ENCODE measurements at places on chromosomes 2 and 18.

DNA sequence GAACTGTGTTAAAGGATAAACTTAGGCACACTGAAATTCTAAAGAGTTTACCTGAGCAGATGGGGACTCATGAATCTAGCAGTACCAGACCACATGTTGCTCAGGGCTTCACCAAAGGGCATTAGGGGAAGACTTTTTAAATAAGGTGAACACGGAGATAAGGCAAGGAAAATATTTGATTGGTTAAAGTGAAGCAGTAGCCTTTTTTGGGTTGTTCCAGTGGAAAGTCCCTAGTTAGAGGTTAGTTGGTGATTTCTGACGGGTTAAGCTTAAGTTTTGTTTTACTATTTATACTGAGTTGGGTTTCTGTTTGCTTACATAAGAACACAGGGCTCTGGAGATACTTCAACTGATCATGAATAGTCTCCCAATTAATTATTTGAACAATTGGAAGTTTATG is 722.5 kb downstream of the SOCS6 start:
- no peak overlapping the region for H3K27ac ChIP-seq
- no peaks in the 10 kb centered on the region for H3K27me3 ChIP-seq
- H3K4me1 ChIP-seq: no peaks in the 10 kb centered on the region

GRCh38 chr18:13438507-13439056 is 220.0 kb downstream of the LDLRAD4 start:
- H3K36me3 ChIP-seq: no peaks in the 10 kb centered on the region
- H3K4me1 ChIP-seq: no peaks in the 10 kb centered on the region
- no peak overlapping the region for H3K4me3 ChIP-seq
- H3K27ac ChIP-seq: no peak overlapping the region

DNA sequence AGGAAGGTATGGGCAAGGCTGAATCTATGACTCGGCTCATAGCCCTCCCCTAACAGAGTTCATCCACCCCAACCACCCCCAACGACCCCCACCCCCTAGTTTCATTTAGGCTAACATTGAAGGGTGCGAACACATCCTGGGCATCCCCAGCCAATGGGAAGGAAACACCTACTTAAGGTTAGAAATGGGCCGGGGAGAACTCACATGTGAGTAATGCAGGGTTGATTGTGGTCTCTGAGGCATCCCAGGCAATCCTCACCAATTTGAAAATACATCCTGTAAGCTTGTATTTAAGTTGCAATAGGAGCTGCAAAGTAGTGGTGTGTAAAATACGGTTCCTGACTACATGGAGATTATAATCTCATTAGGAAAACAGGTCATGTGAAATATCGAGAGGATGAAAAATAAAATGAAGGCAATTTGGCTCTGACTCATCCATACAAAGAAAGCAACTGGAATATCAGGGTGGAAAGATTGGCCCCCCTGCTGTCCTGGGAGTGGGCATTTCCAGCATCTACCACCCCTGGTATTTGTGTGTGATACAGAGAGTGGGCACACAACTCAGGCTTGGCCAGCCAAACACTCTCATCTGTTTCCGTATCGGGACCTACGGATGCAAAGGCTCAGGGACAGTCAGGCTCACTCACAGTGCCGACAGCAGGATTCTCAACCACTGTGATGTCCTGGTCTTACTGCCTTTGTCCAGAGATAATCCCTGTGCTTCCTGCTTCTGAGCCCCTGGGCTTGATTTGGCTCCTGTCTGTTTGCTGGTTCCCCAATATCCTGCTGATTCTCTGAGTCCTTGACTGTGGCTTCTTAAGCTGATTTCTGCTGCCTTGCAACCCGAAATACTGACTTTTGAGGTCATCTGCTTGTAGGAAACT is 90.0 kb upstream of the NCKAP5 start:
- peaks cover 2% of the 10 kb centered on the region for H3K27me3 ChIP-seq
- no peaks in the 10 kb centered on the region for H3K4me1 ChIP-seq
- no peak overlapping the region for H3K27ac ChIP-seq
- H3K4me3 ChIP-seq: no peak overlapping the region
- H3K36me3 ChIP-seq: no peaks in the 10 kb centered on the region

DNA sequence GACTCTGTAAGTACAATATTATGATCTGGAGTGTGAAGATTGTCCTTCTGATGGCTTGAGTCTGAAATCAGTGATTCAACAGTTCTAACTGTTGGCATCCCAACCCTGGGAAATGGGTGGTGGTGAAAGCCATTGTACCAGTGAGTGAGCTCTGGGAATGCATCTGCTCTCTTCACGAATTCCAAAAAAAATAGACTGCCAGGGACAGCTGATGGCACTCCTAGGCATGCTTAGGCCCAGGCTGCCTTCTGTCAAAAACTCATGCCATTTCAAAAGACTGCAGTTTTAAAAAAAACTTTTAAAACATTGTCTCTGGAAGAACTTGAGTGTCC is 20.3 kb downstream of the OXER1 start:
- no peaks in the 10 kb centered on the region for H3K4me1 ChIP-seq
- H3K27ac ChIP-seq: no peak overlapping the region
- H3K27me3 ChIP-seq: no peaks in the 10 kb centered on the region
- peaks cover 11% of the 10 kb centered on the region for H3K36me3 ChIP-seq
- no peak for DNase-seq

DNA sequence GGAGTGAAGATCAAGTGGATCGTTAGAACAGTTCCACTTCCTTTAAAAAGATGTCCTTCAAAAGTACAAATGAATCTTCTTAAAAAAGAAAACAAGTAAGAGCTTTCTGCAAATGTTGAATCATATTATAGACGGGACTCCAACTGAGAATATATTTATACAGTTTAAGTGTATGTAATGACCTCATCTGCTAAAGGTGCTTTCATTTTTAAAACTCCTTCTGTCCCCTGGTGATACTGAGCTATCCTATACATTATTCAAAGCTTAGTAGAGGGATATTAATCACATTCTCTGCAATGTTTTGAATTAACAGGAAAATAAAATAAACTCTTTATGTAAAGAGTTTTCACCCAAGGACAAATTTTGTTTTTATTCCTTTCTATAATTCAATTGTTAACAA is 420.7 kb upstream of the SLC8A1 start:
- DNase-seq: no peak
- H3K27me3 ChIP-seq: no peaks in the 10 kb centered on the region
- no peak overlapping the region for H3K27ac ChIP-seq
- H3K4me3 ChIP-seq: no peak overlapping the region
- H3K4me1 ChIP-seq: no peaks in the 10 kb centered on the region

DNA sequence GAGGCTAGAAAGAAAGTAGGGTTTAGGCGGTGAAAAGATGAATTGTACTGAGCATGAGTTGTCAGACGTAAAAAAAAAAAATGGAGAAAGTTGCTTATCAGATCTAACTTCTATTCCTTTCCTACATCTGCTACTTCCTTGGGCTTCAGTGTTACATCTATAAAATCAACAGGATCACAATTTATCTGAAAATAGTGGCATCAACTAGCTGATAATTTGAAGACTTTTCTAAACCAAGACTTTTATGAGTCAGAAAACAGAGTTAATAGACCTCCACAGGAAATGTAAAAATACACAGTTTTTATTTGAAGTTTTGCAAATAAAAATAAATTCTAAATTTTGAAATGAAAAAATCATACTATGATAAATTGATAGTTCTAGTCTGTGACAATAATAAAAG is 399.8 kb downstream of the GRB14 start:
- H3K27me3 ChIP-seq: no peaks in the 10 kb centered on the region
- no peaks in the 10 kb centered on the region for H3K36me3 ChIP-seq
- no peak for DNase-seq
- H3K27ac ChIP-seq: no peak overlapping the region
- no peaks in the 10 kb centered on the region for H3K4me1 ChIP-seq

DNA sequence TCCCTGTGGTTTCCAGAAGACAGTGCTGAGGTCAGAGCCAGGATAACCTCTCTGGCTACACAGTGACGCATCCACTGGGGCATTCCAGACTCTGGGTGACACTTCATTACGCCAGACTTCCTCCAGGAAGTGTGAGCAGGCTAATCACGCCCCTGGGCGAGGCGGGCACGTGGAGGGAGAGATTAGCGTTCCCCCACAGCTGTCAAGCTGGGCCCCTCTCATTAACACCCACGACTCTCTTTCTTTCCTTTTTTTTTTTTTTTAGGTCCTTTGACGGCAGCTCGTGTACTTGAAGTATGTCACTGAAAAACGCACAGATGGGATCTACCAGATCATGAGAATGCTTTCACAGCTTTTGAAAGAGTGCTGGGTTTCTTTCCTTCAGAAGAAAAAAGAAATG is 274.6 kb downstream of the AFF3 start:
- peak; percentile 5 for DNase-seq
- no peak overlapping the region for H3K4me3 ChIP-seq
- no peaks in the 10 kb centered on the region for H3K36me3 ChIP-seq
- H3K27ac ChIP-seq: no peak overlapping the region

DNA sequence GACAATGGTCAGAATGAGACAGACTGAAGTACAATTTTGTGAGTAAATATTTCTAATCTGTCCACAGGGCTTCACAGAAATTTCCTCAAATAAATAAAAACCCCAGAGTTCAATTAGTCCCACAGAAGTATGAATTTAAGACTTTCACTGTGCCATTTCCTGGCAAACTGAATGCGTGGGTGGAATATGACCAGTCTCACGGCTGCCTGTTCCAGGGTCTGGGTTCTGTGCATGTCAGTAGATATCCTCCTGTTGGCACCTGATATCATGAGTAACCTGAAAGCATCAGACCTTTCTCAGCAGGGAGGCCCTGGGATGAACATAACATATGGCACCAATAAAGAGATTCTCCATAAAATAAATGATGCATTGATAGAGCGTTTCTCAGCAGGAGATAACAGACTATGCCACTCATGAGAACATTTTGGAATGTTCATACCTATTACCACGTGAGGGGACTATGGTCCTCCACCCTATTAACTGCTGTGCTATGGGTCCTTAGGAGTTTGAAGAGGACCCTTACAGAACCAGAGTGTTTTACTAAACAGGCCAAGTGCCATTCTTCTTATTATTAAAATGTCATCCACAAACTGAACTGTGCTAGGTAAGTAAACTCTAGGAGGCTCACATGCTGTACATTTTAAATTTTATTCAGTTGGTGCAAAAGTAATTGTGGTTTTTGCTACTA is 10.6 kb upstream of the MALL start:
- no peaks in the 10 kb centered on the region for H3K27me3 ChIP-seq
- H3K4me3 ChIP-seq: no peak overlapping the region
- no peaks in the 10 kb centered on the region for H3K4me1 ChIP-seq
- no peak for DNase-seq
- no peak overlapping the region for H3K27ac ChIP-seq

DNA sequence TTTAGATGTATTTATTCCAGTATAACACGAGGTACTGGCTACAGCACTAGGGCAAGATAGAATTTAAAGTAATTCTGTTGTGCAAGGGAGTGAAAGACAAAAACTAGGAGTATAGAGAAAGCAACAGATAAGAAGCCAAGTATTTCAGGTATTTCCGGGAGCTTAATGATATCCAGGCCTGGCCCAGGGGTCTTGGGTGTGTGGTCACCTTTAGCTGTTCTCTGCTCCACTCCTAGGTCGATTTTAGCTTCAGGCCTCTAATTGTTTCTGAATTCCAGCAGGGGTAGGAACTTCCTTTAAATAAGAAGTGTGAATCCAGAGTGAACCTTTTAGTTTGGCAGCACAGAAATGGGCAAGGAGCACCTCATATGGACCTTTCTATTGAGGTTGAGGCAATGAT is 342.3 kb upstream of the MYT1L start:
- H3K4me3 ChIP-seq: no peak overlapping the region
- H3K36me3 ChIP-seq: no peaks in the 10 kb centered on the region
- H3K27me3 ChIP-seq: no peaks in the 10 kb centered on the region
- DNase-seq: no peak
- no peak overlapping the region for H3K27ac ChIP-seq

DNA sequence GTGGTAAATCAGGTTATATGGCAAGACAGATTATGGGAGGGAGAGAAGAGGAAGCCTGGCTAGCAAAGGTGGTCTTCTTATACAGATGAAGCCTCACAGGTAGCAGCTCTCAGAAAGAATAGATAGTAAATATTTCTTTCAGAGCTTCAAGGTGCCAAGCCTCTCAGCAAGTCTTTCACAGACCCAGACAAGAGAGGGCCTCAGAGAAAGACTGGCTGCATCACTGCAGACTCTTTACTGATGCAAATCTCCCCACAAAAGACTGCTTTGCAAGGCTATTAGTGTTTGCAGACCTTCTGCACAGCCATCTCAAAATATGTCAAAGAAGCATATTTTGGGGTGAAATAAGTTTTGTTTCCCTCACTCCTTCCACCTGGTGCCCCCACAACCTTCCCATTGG is 372.4 kb upstream of the RND3 start:
- no peak overlapping the region for H3K27ac ChIP-seq
- H3K4me1 ChIP-seq: no peaks in the 10 kb centered on the region
- DNase-seq: no peak
- no peaks in the 10 kb centered on the region for H3K27me3 ChIP-seq

- no peaks in the 10 kb centered on the region for H3K4me1 ChIP-seq
- no peaks in the 10 kb centered on the region for H3K27me3 ChIP-seq
- no peaks in the 10 kb centered on the region for H3K36me3 ChIP-seq
These were observed 80.0 kb upstream of the CPO start for GRCh38 chr2:206859330-206859739.

DNA sequence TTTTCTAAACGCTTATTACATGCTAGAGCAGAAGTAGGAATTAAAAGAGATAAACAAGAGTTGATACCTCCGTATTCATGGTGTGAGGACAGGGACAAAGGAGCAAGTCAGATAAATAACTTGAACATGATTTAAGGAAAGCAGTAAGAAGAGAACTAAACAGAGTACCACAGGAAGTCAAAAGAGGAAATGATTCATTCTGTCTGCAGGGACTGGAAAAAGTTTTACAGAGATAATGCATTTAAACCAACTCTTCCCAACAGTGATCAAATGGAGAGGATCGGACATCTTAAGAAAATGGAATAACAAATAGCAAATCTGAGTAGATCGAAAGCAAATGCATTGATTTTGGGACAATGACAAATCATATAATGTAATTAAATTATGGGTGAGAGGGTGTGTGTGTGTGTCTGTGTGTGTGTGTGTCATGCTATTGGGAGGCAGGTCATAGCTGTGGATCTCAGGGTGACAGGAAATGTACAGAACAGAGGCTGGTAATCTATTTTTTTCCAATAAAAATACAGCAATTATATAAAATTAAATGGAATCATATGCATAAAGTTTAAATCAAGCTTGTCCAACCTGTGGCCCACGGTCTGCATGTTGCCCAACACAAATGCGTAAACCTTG is 113.4 kb downstream of the MC4R start:
- no peaks in the 10 kb centered on the region for H3K4me1 ChIP-seq
- H3K27ac ChIP-seq: no peak overlapping the region
- no peak overlapping the region for H3K4me3 ChIP-seq
- H3K36me3 ChIP-seq: no peaks in the 10 kb centered on the region
- no peaks in the 10 kb centered on the region for H3K27me3 ChIP-seq
